ENCODE measurements at places on chromosomes 2 and 18.

DNA sequence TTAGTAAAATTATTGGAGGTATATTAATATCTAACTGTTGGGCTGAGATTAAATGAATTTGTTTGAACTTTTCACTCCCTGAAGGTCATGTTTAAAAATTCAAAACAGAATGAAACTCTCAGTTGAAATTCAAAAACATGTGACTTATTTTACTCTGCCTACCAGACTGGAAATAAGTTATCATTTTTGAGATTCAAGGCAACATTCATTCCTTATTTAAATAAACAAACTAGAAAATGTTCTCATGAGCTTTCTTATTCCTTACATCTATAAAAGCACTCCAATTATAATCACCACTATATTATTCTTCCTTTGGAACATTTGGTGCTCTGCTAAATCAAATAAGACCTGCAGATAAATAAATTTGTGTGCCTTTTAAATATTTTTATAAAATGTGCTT is 217.8 kb downstream of the CDH2 start:
- DNase-seq, result peak; percentile 32

DNA sequence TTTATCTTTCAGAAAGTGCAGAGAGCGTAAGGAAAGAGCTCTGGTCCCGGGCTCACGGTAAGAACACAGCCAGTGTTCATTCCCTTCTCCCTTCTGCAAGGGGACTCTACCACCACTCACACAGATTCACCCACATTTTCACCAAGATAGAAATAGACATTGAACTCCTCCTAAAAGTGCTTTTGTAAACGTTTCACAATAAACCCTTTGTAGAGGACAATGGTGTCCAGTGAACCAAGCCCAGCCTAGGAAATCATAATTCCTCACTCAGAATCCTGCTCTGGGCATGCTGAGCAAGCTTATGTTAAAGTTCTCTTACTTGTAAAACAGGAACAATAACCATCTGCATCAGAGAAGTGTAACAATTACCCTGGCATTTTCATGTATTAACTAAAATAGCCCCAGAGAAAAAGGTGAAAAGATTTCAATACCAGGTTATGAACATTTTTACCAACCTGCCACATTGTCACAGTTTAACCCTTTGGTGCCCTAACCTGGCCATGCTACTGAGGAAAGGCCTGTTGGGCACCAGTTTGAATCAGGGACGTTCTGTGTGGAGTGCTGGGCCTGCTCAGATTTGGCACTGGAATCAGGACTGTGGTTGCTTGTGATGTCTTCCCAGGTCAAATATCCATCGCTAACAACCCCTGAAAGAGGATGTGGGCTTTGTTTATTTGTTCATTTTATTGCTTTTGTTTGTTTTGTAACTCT is 22.5 kb upstream of the NDUFV2 start:
- no peak for DNase-seq

- DNase-seq, result peak; percentile 60
Observed at GRCh38 chr18:68679528-68679927, 35.4 kb downstream of the TMX3 start.

DNA sequence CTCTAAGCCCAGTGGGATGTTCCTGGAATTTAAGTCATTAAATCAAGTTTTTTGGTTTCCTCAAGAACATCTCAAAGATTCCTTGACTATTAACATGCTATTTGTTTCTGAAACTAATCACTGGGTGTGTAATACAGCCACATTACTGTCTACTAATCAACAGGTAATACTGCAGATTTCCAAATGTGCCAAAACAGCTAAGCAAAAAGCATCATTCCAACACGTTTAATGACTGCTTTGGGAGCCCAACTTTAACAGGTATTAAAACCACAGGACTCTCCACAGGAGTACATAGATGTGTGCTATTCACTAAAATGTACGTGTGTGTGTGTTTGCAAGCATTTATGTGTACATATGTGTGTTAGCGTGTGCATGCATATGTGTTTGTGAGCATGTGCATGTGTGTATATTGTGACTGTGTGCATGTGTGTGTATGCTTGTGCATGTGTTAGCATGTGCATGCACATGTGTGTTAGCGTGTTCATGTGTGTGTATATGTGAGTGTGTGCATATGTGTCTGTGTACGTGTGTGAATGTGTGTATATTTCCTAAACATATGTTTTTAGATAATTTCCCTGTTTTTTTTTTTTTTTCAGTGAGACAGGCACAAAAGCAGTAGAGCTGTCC is 80.7 kb downstream of the BCL11A start:
- no peak for DNase-seq

DNA sequence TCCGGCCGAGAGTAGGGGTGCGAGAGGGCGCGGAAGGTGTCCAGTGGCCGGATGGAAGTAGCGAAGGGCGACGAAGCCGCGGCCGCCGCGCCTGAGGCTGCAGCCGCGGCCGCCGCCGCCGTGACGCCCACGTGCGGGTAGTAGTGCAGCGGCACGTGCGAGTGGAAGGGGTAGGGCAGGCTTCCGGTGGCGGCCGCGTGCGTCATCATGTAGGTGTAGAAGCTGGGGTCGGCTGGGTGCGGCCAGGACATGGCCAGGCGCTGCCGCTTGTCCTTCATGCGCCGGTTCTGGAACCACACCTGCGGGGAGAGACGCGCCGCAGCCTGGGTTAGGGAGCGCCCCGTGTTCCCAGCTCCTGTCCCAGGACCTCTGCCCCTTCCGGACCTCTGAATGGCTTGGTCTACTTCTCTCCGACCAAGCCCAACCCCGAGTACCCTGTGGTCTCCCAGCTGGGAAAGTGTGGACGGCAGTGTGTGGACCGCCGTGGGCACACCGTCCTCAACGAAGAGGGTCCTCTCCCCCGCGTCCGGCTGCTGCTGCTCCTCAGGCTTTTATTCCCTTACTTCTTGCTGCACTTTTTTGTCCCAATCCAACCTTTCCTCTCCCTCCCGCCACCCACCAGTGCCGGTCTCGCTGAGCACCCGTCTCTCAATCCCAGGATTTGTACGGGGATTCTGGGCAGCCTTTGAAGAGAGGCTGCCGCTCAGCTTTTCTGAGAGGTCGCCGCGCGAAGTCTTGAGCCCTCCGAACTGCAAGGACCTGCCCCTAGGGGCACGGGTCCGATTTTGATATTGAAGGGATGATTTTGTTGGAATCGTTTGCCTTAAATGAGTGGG is 3.0 kb downstream of the EVX2 start:
- peak; percentile 21 for DNase-seq

DNA sequence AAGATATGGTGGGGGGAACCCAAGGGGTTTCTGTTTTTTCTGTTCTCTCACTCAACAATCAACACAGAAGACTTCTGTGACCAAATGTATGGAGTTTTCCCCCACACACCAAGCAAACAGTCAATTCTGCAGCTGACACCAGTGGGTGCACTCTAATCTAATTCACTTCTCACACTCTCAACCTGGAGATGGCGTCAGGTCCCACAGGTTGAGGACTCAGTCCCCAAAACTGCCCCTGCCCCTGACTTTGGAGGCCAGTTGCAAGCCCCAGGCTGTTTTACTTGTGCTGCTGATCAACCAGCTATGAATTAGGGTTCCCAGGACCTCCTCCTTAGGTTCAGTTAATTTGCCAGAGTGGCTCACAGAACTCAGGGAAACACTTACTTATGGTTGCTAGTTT is 6.2 kb downstream of the RNU2-63P start:
- DNase-seq, result no peak

GRCh38 chr18:54710074-54710899 is 118.0 kb upstream of the RAB27B start:
- no peak for DNase-seq

GRCh38 chr2:42513252-42513918 is 19.6 kb upstream of the KCNG3 start:
- peak; percentile 65 for DNase-seq

GRCh38 chr2:170013802-170014551 is 164.0 kb upstream of the MYO3B start:
- DNase-seq, result no peak

- no peak for DNase-seq
Observed at GRCh38 chr2:72027426-72028161, 120.1 kb downstream of the CYP26B1 start.

- no peak for DNase-seq
Observed at GRCh38 chr18:41462946-41463345, 492.1 kb upstream of the PIK3C3 start.

GRCh38 chr2:45353879-45354278 is 257.2 kb downstream of the SRBD1 start:
- peak; percentile 99 for DNase-seq

- no peak for DNase-seq
Observed at GRCh38 chr2:85810371-85811179, 56.8 kb downstream of the ATOH8 start.

GRCh38 chr2:200193791-200194190 is 112.7 kb upstream of the SPATS2L start:
- DNase-seq, result no peak

- no peak for DNase-seq
Observed at GRCh38 chr2:172228177-172228808, 125.6 kb upstream of the DLX2 start.

DNA sequence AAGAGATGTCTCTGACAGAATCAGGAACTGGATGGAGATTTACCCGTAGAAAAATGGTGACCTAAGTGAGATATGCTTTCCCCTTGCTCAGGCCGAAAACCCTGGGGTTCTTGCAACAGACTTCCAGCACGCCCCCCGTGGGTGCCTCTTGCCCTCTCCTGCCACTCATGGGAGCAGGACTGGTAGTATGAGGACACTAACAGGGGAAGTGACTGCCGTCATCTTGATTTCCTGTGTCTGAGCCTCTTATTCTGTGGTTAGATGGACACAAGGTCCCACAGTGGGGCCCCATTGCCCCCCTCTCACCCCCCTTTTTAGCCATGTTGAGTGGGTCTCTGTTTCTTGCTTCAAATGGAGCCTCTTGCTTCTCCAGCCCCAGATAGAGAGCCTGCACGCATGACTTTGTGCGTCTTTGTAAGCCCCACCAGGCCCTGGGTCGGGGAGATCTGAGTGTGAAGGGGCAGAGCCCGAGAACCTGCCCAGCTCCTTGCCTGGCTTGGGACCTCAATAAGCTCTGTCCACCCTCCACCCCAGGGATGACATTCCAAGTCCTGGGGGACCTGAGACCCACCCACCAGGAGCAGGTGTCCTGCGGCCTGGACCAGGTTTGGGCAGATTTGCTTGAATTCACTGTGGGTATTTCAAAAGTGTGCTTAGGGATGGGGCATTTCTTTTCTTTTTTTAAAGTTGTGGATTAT is 12.6 kb downstream of the GNLY start:
- DNase-seq, result no peak

DNA sequence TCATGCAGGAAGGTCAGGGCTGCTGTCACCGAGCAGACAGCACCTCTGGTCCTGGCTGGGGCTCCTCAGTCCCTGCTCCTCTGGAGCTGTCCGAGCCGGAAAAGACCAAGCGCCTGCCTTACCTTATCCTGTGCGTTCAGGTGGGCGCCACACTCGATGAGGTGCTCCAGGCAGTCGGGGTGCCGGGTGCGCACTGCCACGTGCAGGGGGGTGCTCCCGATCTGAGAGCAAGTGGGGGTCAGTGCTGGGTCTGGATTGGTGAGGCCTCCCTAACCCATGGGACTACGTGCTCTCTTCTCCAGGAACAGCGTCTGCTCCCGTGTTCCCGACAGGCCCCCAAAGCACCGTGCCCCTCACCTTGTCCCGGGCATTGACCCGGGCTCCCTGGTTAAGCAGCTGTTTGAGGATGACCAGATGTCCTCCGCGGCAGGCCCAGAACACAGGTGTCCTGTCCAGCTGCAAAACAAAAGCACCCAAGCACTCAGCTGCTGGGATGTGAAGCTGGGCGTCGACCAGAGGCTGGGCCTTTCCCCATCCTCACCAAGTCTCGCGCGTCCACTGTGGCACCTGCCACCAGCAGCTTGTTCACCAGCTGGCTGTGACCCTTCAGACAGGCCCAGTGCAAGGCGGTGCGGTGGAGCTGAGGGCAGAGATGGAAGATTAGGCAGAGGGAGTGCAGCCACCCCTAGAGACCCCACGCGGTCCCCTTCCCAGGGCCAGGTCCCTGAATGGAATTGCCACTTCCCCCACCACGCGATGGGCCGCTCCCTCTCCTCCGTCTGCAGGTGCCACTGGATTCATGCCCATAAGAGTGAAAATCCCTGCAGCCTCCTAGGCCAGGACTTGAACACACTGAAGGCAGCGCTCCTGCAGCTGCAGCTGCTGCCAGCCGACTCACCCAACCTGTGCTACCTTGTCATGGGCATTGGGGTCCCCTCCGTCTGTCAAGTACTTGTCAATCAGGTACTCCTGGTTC is 3.7 kb downstream of the ANKRD23 start:
- no peak for DNase-seq

GRCh38 chr2:231664727-231665126 is 43.6 kb upstream of the PTMA start:
- DNase-seq, result no peak

- DNase-seq, result no peak
Observed at GRCh38 chr2:221241072-221241471, 331.0 kb downstream of the EPHA4 start.

DNA sequence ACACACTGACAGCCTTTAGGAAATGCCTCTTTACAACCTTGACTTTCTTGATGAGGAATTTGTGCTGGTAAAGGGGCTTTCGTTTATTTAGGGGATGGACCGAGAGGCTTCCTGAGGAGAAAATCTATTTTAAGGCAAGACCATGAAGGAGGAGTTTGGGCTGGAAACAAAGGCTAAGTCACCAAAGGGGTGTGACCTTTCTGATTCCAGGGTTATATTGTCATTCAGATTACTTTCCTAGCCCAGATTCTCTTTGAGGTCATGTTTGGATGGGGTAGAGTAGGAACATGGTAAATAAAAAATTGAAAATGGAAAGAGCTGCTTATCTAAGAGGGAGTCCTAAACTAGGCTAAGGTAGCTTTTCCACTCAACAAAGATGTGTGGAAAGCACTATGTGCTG is 77.1 kb upstream of the UGP2 start:
- DNase-seq, result peak; percentile 29

DNA sequence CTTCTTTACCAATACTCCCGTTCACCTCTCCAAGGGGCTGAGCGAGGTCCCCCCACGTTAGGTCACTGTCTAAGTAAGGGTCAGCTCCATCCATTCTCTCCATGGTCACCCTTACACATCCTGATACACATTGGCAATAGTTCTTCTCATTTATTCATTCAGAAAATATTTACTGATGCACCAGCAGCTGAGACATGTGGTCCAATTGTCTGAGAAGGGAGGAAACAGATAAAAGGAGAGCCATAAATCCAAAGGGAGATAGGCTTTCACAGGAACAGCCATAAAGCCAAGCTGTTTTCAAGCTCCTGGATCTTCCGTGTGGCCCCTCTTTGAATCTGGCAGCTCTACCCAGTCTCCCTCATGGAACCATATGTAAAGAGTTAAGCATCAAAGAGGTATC is 121.2 kb downstream of the TXNL1 start:
- peak; percentile 54 for DNase-seq

DNA sequence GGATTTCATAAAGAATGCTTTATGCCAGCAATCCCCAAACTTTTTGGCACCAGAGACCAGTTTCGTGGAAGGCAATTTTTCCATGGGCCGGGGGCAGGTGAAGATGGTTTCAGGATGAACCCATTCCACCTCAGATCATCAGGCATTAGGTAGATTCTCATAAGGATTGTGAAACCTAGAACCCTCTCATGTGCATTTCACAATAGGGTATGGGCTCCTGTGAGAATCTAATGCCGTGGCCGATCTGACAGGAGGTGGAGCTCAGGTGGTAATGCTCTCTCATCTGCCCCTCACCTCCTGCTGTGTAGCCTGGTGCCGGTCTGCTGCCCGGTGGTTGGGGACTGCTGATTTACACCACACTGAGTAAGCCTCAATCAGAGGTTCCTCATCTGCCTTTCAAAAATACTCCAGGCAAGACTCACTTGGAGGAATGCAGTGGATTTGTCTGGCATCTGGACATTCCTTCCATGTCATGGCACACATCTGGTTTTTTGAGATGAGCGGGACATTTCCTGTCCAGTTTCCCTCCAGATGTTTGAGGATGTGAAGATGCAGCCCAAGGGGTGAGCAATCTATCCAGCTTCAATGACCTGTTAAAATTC is 185.8 kb downstream of the VAPA start:
- peak; percentile 69 for DNase-seq

Measured in EH (cell line).